ENCODE measurements at places on chromosomes 5 and 9.

- DNase-seq: no peak
Measured at GRCh38 chr5:156356238-156356637, 29.3 kb downstream of the SGCD start.

DNA sequence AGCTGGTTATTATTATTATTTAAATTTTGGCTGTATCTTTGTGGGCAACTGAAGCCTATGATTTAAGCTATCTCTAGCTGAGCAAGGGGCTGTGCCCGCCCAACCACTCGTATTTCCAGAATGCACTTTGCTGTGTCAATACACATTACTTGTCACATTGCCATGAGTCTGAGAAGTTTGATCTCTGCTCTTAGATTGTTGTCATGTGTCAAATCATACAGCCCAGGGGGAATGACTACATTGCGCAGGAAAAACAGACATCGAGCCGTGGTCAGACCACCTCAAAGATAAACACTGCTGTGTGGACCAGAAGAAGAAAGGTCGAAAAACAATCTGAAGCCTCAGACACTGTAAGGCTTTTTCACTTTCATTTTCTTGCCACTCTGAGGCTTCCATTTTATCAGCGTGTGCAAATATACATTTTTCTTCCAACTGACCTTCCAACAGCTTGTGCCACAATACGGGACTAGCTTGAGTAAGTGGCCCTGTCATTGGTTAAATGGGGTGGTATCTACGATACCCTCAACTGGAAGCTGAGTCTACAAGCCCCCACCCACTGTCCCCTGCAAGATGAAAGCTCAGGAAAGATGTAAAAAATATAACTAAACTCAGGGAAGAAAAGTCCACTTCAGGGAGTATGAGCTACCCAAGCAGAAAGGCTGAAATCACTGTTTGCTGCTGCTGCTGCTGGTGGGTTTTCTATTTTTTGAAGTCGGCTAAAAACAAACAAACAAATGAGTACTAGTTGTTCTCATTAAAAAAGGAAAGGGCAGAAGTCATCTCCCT lies 603.0 kb downstream of the BNC2 start:
- DNase-seq: no peak

DNA sequence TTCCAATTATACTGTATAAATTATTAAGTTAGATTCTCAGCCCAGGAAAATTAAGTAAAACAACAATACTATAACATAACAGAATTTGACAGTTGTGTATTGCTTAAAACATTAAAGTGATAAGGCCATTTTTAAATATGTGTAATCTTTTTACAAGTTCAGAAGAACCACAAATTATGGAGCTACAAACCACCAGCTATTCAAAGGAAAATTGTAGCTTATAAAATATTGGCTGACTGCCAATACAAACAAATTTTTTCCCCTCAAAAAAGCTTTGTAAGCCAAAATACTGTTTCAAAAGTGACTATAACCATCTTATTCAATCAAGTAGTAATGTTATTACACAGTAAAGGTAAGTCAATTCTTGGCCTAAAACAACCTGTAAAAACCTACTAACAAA lies 21.9 kb downstream of the STRBP start:
- DNase-seq: no peak

DNA sequence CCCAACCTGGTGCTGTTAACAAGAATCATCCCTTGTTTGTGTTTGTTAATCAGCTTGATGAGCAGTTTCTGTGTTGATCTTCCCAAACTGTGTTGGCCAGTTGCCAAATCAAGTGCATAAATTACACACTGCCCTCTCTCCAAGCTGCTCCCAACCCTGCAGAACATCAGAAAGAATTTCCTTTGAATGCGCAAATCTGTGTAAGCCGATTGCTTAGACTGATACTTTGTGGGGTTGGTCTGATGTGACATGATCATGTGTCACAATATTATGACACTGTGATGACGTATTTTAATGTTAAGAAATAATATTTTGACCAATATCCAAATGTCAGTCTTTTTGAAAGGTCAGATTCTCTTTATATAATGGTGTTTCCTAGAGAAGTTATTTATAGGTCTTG lies 766.4 kb upstream of the WWC1 start:
- no peak for DNase-seq

GRCh38 chr9:119283078-119283794 lies 86.0 kb downstream of the BRINP1 start:
- no peak for DNase-seq

GRCh38 chr9:137520614-137521404 lies 29.4 kb downstream of the PNPLA7 start:
- no peak for DNase-seq

All from CD4-positive, alpha-beta T cell treated with Interleukin-2 at 100 ng/mL for 4 hours (primary cell).